ENCODE measurements at places on chromosomes 16 and 17.

DNA sequence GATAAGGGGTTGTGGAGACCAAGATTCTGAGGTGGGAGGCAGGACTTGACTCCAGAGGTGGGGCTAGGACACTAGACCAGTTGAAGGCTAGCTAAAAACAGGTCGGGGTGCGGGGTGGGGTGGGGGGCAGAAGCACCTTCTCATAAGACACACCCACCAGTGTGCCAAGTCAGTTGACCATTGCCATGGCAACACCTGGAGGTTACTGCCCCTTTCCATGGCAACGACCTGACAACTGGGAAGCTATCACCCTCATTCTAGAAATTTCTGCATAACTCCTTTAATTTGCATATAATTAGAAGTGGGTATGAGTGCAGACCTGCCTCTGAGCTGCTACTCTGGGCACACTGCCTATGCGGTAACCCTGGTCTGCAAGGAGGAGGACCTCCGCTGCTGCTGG, 53.9 kb upstream of the ALOX12 start:
- DNase-seq: no peak

DNA sequence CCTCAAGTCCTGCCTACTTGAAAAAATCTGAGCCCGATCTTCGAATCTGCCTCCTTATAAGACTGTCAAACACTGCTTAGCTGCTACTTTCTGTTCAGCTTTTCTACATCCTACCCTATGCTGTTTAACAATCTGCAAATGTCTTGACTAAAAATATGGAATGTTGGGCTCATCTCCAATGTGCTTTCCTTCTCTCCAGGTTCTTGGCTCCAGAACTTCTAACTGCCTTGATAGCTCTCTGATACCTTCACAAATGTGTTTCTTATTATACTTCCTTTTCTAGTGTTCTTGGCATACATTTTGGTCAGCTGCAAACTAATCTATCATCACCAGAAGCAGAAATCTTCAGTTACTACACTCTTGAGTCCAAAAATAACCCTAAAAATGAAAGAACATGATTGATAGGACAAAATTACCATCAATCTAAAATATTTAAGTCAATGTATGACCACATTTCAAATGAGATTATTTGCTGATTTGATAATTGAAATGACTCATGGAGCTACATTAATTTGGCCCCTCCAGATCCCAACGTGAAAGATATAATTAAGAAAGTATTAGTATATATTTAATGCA, 372.3 kb upstream of the MON1B start:
- no peak for DNase-seq

GRCh38 chr16:51193879-51194278, 42.8 kb upstream of the SALL1 start:
- DNase-seq: no peak

DNA sequence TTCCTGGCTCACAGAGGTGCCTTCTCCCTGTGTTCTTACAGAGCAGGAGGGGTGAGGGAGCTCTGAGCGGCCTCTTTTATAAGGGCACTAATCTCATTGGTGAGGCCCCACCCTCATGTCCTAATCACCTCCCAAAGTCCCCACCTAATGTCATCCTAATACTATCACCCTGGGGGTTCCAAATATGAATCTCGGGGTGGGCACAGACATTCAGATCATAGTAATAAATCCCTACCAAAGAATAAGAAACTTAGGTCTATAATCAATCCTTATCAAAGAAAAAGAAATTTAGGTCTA, 32.3 kb upstream of the METRNL start:
- DNase-seq: no peak

GRCh38 chr17:286571-286970, 66.0 kb downstream of the RPH3AL start:
- no peak for DNase-seq

DNA sequence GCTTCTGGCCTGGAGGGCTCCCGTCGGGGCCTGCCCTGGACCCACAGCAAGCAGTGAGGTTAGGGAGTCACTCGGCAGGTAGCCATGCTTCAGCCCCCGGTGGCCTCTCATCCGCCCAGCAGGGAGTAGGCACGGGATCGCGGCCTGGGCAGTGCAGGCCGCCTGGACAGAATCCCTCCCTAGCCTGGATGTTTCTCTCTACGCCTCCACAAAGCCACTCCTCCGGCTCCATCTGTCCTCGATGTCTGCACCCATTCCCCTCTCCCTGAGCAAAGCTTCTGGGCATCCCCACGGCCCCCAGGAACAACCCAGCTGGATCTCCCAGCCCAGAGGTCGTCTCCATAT, 145.2 kb downstream of the RBFOX3 start:
- no peak for DNase-seq

GRCh38 chr17:6388416-6388815, 46.5 kb downstream of the AIPL1 start:
- DNase-seq: no peak

DNA sequence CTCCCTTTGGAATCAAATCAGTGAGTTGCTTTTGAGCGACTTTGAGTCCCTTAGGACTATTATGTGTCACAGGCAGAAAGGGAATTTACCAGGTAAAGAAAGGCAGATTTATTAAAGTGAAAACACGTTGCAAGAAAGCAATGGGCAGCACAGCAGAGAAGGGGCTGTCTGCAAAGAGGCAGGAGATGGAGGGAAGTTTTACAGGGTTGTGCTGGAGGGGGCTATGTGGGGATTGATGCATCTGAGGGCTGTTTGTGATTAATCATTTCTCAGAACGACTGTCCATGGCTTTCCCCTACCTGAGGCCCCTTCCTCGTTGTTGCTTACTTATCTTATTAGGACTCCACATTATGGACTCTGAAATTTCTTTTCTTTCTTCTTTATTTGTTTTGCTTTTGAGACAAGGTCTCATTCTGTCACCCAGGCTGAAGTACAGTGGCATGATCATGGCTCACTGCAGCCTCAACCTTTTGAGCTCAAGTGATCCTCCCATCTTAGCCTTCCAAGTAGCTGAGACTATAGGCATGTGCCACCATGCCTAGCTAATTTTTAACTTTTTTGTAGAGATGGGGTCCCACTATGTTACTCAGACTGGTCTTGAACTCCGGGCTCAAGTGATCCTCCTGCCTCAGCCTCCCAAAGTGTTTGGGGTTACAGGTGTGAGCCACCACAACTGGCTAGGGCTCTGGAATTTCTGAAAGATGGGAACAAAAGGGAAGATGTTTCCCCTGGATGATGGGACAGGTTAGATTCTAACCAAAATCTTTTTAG, 5.5 kb downstream of the WWP2 start:
- no peak for DNase-seq

DNA sequence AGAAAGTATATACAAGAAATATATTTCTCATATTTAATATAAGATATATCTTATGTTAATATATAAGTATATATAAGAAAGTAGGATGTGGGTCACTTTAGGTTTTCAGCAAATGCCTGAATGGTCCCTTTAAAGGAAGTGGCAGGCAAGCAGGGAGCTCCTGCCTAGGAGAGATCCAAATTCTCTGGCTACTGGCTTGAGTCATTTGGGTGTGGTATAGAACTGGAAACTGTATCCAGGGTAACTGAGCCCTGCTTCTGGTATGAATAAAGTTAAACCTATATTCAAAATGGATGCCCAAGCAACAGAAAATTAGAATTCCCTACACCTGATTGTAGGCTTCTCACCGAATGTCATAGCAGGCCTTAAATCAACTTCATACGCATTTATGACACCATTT, 144.4 kb downstream of the ZNF18 start:
- no peak for DNase-seq

- DNase-seq: no peak
Measured at GRCh38 chr17:41813152-41813680, 412 bp downstream of the FKBP10 start.

GRCh38 chr16:54589326-54589725, 302.7 kb upstream of the IRX3 start:
- DNase-seq: no peak

- DNase-seq: peak; percentile 53
Measured at GRCh38 chr16:81651758-81652718, 127.1 kb upstream of the PLCG2 start.

- no peak for DNase-seq
Measured at GRCh38 chr17:35477248-35477647, 28.7 kb upstream of the SLFN13 start.

DNA sequence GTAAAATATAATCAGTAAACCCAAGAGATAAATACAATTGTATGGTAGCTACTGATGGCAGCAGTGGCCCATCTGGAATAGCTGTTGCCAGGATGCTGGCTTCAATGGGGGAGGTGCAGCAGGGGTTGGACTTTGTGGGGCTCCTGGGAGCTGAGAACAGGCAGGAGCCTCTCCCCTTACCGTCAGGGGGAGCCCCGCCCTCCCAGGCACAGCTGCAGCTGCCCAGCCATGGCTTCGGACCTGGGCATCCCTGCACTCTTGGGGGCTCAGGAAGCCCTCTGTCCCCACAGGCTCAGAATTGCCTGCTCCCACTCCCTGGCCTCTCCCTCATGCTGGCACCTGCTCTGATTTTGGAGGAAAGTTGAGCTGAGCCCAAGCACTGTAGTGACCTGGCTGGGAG, 741.1 kb downstream of the CDH11 start:
- no peak for DNase-seq

- no peak for DNase-seq
Measured at GRCh38 chr17:6492892-6493674, 48.8 kb downstream of the PIMREG start.

- no peak for DNase-seq
Measured at GRCh38 chr16:22948603-22949368, 134.8 kb downstream of the HS3ST2 start.

DNA sequence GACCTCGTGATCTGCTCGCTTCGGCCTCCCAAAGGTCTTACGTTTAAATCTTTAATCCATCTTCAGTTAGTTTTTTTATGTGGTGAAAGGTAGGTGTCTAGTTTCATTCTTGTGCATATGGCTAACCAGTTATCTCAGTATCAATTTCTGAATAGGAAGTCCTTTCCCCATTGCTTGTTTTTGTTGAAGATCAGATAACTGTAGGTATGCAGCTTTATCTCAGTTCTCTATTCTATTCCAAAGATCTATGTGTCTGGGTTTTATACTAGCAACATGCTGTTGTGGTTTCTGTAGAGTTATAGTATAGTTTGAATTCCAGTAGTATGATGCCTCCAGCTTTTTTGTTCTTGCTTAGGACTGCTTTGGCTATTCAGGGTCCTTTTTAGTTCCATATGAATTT, 65.2 kb downstream of the TNFRSF13B start:
- DNase-seq: no peak

DNA sequence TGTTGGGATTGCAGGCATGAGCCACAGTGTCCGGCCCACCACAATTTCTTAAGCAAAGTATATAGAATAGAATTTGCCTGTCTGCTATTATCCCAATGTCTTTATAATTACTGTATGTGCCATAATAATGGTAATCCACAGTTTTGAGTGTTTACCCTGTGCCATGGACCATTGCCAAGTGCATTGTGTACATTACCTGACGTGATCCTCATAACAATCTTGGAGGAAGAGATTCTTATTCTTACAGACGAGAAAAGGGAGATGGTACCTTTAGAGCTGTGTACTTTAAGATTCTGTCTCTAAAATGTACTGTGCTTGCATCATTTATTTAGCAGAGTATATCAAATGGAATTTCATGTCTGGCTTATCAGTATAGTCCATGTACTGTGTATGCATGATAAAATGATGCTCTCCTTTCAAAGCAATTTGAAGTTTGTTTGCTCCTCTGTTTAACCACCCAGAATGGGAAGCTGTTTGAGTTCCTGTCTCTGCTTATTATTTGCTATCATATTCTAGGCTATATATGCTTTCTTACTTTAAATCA, 13.8 kb upstream of the CDR2 start:
- no peak for DNase-seq

DNA sequence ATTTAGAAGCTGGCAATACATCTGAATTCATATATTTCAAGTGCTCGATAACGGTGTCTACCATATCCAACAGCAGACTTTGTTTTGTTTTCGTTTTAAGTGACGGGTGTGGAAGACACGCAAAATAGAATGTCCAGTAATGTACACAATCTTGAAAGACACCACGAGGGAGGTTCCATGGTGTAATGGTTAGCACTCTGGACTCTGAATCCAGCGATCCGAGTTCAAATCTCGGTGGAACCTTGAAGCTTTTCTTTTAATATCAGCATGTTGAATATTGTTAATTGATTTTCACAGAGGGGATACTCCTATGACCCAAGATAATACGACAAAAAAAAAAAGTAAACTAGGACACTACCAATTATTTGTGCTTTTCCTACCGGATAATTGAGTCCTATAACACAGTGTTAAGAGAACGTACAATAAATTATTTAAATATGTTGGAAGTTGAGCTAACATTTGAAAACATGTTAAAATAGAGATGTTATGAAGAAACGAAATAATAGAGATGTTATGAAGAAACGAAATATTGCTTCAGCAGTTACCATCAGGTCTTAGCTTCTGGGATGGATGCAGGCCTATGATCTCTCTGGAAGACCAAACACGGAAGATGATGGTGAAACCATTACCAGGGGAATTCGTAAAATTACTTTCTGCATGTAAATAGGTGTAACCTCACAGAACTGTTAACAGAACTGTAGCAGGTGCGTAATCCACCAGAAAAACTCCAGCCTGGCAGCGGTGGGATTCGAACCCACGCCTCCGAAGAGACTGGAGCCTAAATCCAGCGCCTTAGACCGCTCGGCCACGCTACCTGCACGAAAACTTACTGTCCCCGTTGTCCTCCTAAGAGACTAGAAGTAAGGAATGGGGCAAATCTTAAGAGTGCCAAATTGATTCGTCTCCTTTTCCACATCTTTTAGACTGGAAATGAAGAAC, 1.5 kb upstream of the ALOXE3 start:
- peak; percentile 97 for DNase-seq

DNA sequence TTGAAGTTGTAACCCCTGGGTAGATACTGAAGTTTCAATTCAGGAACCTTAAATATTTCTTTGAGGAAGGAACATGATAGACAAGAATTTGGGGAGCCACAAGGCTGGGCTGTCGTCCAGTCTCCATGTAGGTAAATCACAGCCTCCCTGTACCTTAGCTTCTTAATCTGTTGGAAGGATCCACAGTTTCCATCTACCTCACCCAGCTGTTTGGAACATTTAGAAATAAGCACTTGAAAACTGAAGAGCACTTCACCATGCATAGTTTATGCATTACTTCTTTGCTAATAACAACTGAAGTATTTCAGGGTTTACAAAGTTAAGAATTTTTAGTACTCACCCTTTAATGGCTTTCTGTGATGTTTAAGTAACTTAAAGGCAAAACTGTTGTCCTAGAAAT, 17.2 kb downstream of the TXNDC11 start:
- DNase-seq: no peak

GRCh38 chr17:11598274-11599221, at the start of gene DNAH9:
Gene DNAH9, plus strand, starts transcription at chr17:11598470. Its CDS starts 29 bp downstream, at chr17:11598499.
- DNase-seq: peak; percentile 90

DNA sequence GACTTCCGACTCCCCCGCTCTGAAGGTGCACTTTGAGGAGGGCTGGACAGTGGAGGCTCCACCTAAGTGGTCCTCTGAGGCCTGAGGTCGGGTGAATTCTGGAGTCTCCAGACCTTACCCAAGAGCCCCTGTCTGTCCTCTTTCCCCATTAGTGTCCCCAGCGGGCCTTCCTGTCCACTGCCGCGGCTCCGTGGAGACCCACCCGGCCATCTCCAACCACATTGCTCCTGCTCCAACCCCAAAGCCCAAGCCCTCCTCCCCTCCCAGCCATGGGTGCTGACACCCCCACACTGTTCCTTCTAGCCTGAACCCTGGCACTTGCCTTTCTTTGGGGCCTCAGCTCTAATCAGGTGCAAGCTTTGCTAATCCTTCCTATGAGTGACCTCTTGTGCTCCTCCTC, 283.1 kb upstream of the TNRC6C start:
- DNase-seq: no peak
